ENCODE measurements at places on chromosomes 2 and 18.

- DNase-seq, result no peak
These were observed 284.1 kb downstream of the DSEL start for GRCh38 chr18:67232406-67232805.

GRCh38 chr2:8263901-8264300 is 418.0 kb upstream of the ID2 start:
- DNase-seq, result no peak

- no peak for DNase-seq
These were observed 50.9 kb downstream of the CACNB4 start for GRCh38 chr2:152047824-152048471.

DNA sequence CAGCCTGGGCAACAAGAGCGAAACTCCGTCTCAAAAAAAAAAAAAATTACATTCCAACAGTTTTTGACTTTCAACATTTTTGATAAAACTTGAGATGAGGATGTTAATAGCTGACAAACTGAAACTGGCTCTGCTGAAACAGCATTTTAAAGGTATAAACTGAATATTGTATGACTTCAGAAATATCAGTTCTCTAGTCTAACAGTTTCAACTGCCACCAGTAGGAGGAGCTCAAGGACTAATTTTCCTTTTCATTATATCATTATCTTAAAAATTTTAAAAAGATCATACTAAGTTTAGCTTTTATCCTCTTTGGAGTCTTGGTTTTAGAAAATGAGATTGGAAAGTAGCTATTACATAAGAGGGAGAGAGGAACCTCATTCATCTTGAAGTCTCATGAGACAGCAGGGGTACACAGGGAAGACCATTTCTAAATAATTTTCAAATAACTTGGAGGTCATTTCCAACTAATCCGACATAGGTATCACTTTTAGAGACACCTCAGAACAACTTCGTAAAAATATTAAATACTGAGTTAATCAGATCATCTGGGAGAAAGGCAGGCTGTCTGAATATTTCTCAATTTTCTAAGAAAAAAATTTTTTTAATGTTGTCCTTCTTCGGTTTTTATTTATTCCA is 37.6 kb upstream of the MCM6 start:
- DNase-seq, result no peak

- no peak for DNase-seq
These were observed 17.5 kb upstream of the KANSL1L start for GRCh38 chr2:210188755-210189154.

DNA sequence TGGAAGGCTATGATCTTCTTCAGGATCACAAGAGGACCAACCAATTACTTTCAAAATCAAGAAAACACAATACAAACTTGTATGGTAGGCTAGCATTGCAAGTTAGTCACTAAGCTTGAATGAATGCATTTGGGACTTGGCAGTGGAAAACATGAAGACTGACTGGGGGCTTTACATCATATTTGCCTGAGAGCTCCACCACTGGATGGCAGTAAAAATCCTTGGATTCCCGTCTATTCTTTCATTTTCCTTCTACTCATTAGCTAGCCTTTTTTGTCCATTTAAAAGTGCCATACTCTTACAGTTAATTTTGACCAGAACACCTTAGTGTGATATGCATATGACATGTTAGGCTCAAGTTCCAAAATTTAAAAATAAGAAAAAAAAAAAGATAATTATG is 63.5 kb upstream of the RASGRP3 start:
- no peak for DNase-seq

- DNase-seq, result no peak
These were observed 830 bp downstream of the DNER start for GRCh38 chr2:229713371-229714079.

DNA sequence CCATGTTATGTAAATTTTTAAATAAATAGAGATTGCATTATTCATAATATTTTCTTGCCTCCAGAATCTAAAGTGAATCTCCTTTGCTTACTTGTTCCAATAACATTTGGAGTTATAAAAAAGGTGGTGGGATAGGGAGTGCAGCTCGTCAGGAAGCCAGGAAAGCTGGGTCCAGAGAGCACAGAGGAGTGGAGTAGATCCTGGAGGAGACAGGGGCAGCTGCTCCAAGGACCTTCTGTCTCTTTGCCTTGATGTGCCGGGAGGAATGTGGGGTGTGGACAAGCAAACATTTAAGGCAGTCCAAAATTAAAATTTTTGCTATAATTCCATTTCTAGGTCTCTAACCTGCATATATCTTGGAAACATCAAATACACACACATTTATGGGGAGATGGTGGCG is 29.3 kb downstream of the HAUS1 start:
- DNase-seq, result no peak

GRCh38 chr2:176079831-176080539 is 3.8 kb downstream of the EVX2 start:
- no peak for DNase-seq

GRCh38 chr2:237154082-237154638 is 68.5 kb downstream of the COPS8 start:
- DNase-seq, result no peak

DNA sequence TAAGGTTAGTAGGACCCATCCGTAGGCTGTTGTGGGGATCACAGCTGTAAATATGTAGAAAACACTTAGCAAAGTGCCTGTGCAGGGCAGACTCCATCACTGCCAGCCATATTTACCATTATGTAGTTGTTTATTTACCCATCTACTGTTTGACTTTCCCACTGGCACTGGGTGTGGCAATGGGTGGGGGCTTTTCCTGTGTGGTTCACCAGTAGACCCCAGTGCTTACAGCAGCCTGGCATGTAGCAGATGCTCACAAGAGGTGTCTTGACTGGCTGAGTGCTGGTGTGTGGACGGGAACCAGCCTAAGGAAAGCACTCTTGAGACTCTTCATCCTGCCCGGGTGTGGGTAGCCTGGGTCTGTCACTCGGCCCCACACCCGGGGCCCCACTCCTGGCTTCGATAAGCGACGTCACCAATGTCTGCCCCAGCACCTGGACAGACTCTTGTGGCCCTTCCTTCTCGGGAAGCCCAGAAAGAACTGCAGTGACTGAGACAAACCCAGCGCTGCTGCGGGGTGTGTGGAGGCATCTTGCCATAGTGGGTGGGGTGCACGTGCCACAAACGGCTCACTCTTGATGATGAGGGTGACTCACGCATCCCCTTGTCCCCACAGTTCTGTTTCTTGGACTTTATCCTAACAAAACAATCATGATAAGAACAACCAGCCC is 78.3 kb downstream of the HDAC4 start:
- DNase-seq, result no peak

- DNase-seq, result no peak
These were observed 15.2 kb upstream of the TSPYL6 start for GRCh38 chr2:54271189-54271588.

GRCh38 chr2:119862127-119862889 is 102.6 kb downstream of the PTPN4 start:
- DNase-seq, result no peak

DNA sequence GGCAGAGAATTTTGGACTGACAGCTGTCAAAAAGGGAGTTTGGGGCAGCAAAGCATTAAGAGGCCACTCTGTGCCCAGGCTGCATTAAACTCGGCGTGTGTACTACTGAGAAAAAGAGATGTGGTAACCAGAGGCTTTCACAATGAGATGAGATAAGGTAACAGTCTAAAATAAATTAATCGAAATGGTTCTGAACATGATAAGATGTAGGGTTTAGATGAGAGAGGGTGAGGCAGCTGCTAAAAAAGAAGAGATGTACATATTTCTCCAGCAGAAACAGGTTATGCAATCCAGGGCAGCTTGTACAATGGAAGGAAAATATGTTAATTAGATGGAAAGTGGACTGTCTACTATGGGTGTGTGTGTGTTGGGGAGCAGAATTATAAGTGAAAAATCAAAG is 39.2 kb upstream of the ACTR3 start:
- DNase-seq, result no peak

DNA sequence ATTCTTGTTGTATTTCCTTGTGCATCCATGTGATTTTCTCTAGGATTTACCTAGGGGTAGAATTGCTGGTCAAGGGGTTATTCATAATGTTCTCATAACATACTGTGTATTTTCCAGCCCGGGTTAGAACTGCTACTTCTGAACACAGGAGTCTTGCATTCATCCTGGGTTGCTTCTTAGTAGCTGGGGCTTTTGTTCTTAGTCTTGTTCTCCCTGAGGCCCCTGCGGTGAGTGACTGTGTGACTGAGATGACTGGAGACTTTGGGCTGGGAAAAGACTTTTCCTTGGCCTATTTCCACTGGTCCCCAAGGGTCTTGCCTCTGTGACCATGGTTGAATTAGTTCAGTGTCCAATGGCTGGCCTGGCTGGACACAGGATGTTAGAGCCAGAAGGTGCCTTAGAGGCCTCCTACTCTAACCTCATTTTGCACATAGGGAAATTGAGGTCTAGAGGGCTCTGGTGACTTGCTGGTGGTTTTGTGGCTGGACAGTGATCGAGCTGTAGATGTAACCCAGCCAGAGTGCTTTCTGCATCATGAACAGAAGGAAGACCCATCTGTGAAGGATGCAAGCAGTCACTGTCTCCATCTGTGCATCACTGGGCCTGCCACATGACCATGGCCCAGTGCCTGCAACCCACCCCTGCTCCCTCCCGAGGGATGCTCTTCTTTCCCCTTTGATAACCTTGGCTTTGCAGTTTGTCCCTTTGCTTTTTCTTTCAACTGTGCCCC is 233.3 kb downstream of the FHOD3 start:
- DNase-seq, result no peak

GRCh38 chr18:35526495-35527059 is 28.8 kb upstream of the INO80C start:
- no peak for DNase-seq

DNA sequence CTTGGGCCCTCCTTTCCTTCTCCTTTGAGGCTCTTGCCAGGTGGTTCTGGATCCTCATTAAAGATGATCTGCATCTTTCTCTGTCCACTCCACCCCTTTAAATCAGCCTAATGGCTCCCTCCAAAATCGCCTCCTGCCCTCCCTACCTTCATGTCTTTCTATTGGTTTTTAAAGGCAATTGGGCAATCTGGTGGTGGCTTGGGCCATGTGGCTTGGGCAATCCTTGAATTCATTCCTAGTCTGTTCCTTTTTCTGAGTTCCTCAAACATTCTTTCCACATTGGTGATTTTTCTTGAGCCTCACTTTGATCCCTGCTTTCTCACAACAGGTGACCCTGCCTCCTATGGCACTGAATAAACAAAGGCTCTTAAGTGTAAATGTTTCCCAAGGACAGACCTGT is 266.2 kb upstream of the REV1 start:
- no peak for DNase-seq

DNA sequence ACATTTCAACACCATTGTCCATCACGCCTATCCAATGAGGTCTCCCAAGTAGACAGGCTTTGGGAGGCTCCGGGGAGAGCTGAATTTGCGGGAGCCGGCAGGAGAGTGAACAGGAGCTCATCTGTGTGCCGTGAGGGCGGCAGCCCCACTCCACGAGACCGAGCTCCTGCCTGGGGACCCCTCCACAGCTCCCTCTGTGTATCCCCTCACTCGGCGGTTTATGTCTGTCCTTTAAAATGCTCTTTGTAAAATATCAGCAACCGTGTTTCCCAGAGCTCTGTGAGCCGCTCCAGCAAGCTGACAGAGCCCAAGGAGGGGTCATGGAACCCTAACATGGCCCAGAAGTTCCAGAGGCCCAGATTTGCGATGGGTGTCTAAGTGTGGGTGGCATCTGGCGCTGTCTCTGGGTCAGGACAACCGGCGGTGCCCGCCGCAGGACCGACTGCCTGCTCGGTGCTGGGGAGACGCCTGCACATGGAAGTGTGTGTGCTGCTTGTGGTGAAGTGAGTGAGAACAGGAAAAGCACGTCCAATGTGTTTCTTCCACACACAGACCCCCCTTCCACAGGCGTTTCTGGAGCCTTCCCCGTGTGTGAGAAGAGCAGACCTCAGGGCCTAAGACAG is 34.8 kb downstream of the SLC66A2 start:
- no peak for DNase-seq

DNA sequence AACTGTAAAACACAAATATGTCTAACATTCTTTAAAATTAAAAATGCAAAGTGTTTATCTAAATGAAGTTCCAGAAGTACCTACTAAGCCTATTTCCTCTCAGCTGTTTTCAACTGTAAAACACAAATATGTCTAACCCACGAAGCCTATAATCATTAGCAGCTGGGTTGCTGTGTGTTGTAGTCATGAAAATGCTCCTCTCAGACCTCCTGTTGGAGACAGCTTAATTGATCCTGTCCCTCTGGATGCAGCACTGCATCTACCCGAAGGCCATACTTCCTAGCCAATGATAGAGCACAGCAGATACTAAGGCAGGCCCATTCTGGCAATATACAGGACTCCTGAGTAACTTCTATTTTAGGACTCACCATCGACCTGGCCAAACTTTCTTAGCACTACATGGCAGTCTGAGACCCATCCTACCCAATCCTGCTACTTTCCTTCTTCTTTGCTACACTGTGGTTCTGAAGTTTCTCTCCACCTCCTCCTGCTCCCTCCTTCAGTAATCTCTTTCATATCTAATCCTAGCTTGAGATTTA is 92.5 kb upstream of the RBBP8 start:
- no peak for DNase-seq

DNA sequence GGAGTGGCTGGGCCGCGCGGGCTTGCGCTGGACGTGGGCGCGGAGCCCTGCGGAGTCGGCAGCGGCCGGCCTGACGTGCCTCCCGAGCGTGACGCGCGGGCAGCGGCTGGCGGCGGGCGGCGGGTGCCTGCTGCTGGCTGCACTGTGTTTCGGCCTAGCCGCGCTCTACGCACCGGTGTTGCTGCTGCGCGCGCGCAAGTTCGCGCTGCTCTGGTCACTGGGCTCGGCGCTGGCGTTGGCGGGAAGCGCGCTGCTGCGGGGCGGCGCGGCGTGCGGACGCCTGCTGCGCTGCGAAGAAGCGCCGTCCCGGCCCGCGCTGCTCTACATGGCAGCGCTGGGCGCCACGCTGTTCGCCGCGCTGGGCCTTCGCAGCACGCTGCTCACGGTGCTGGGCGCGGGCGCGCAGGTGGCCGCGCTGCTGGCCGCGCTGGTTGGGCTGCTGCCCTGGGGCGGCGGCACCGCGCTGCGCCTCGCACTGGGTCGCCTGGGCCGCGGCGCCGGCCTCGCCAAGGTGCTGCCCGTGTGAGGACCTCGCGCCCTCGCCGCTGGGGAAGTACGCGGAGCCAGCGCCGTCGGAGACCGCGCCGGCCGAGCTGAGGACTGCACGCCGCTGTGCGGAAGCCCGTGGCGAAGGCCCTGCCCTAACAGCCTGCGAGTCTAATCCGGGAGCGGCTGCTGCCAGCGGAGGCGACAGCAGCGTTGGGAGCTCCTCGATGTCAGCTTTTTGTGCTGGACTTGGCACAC is 526 bp downstream of the SFT2D3 start:
- peak; percentile 67 for DNase-seq

DNA sequence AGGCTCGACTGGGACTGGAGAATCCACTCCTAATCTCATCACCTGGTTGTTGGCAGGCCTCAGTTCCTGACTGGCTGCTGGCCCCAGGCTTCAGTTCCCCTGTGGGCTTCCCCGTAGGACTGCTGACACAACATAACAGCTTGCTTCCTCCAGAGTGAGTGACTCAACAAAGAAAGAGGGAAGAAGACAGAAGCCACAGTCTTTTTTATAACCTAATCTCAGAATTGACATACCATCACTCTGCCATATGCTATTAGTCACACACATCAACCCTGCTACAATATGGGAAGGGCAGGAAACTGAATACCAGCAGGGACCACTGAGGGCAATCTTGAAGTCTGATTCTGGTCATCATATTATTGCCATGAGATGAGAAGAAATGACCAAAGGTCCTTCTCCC is 76.8 kb upstream of the SLC14A2 start:
- no peak for DNase-seq

Measured in stimulated activated CD4-positive, alpha-beta T cell treated with anti-CD3 and anti-CD28 coated beads, Interleukin-15, amount 100 ng/mL, for 1 hour (primary cell).